ENCODE measurements at places on chromosomes 1 and 21. TPM values are rescaled to one million over a fixed set of nuclear protein-coding genes. Genes with fewer than 3 reads are reported as not detected.

MARK1 gene
- total RNA-seq: 0.14 TPM

GRCh38 chr1:111647736-111648135 is 28.1 kb downstream of the RAP1A start:
- no peak for DNase-seq

- DNase-seq: no peak
Measured at GRCh38 chr1:90132306-90132705, 137.4 kb downstream of the ZNF326 start.

- DNase-seq: no peak
Measured at GRCh38 chr1:219347376-219347775, 173.7 kb downstream of the LYPLAL1 start.
